NCI-H1048 (cell line): ENCODE measurements at places on chromosomes 1 and 21.

GRCh38 chr1:160226623-160227022 is 21.4 kb downstream of the PEA15 start:
- no peak for DNase-seq

GRCh38 chr1:9860887-9861286 is 37.1 kb upstream of the CLSTN1 start:
- DNase-seq, result no peak

GRCh38 chr21:41328660-41329607 is 12.3 kb downstream of the FAM3B start:
- DNase-seq, result no peak

DNA sequence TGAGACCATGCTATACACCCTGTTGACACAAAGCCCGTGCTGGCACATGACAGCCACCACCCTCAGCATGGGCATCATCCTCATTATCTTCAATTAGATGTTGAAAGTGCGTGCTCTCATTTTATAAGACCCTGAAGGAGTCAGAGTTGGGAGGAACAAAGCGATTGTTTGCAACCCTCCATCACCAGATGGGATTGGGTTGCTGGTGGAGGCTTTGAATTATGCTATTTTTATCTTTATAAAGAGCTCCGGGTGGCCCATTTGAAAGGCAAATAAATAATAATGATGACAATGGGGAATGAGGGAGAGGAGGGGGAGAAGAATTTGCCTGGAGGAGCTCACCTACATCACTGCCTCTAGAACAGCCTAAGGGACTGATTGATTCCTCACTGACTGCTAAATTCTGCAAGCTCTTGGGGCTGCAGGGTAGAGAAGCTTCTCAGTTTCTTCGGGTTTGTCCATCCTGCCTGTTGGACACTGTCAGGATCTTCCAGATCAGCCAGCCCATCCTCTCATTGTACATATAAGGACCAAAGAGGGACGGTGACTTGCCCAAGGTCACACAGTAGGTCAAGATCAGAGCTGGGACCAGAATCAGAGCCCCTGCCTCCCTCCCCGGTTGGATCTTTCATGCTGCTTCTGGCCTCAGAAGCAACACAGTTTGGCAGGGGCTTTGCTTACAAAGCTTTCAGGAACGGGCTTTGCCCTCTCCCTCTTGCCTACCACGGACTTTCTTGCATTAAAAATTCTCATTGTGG is 130.9 kb upstream of the ZBTB40 start:
- no peak for DNase-seq

GRCh38 chr1:31605908-31606427 is 11.5 kb upstream of the HCRTR1 start:
- DNase-seq, result no peak
